ENCODE measurements at places on chromosomes 6 and 20.
A peak's percentile ranks its signal among the peaks of the same experiment; 100 is the strongest.

DNA sequence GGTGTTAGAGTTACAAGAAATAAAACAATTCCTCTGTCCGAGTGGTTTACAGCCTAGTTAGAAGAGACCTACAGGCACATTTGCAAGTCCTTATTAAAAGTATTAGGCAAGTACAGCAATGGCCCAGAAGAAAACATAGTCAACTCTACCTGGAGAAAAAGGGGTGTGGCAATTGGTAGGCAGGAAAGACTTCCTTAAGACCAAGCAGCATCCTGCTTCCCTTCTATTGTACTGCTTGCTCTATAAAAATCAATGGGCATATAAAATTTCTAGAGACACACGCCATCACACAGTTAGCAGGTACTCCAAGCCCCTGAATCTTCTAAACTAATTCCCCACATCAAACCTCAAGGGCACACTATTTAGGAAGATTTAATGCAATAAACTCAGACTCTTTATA is 185.6 kb downstream of the ATXN1 start:
- DNase-seq = no peak

GRCh38 chr6:135600931-135601330 is 103.4 kb upstream of the AHI1 start:
- no peak for DNase-seq

- DNase-seq = no peak
These were observed 87.0 kb downstream of the SGK1 start for GRCh38 chr6:134230940-134231339.

DNA sequence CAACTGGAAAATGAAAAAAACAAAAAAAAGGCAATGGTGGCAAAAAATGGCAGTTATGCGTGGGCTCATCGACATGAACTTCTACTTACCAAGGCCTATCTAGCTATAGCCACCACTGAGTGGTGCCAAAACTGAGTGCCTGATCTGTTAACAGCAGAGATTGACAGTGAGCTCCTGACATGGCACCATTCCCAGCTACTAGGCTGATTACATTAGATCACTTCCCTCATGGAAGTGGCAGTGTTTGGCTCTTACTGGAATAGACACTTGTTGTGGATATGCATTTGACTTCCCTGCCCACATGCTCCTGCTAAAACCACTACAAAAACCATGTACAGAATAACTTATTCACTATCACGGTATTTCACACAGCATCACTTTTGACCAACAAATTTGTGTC is 216.1 kb upstream of the SGK1 start:
- DNase-seq = no peak

- no peak for DNase-seq
These were observed 211.5 kb downstream of the TMEM200A start for GRCh38 chr6:130577178-130577919.

DNA sequence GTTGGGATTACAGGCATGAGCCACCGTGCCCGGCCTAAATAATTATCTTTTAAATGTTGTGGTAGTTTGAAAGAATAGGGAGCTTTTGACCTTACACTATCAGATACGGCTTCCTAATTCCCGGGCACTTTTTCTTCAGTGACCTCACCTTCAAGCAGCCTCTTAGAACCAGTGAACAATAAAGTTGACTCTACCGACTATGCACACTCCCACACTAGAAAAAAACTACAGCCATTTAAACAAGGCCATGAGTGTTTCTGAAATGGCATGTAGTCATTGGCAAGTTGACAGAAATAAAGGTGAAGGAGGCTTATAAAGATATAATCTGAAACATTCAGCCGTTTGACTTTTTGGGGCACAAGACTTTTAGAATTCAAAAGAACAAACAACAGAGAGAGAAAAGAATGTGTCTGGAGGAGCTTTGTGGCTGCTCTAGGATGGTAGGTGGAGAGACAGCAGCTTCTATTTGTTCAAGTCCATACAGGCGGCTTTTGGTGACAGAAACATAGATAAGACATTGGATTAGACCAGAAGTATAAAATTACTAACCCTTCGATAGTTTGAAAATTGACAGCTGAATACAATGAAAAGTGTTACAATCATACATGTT is 75.2 kb downstream of the GJA1 start:
- DNase-seq = no peak

DNA sequence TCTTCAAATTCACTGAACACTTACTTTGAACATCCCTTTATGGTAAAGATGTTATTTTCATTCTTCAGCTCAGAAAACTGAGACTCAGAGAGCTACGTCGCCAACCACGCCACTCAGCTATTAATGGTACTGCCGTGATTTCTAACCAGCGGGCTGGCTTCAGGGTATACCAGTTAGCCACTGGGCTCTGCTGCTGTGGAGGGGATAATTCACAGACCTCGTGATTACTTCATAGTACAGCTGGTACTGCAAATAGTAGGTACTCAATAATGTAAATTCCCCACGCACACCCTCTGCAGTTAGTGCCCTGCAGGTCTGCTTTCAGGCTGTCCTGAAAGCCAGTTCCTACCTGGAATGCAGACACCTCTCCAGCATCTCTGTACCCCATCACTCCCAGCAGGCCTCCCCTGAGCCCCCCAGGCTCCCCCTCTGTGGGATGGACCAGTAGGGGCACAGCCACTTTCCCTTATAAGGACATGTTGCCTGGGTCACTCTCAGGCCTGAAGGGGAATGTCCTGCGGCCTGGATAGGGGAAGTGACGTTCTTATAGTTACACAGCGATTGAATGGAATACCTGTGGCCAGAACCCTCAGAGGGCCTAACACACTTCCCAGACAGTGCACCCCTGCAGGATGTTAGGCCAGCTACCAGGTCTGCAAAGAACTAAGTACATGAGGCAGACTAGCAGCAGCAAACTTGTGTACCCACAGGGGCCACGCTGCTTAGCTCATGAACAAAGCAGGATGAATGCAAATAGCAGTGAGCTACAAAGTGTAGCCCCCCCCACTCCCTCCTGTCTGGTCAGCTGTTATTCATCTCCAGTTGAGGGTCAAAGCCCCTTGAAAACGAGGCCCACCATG is 1.3 kb upstream of the OCSTAMP start:
- DNase-seq = no peak

DNA sequence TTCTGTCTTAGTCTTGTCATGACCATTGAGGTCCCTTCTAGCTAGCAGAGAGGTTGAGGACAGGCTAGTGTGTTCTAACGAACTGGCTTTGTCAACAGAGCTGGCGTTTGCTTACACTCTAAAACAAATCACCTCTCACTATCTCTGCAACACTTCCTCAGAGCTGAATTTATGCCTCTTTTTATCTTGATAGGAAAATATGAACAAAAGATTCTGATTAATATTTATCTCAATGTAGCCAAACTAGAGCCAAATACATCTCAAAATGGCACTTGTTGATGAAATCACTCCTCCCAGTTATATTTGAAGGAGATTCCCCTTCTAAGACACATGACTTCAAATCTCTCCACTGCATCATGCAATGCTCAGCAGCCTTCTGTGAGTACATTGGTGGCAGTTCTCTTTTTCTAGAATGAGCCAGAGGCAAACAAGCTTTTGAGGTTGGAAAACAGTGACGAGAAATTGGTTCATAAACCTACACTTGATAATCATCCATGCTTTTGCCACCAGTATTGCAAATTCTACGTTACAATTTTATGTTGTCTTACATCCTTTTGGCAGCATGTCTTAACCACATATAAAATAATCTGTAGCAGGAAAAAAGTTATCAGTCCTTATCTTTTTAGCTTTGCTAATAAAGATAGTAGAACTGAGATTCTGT is 615.7 kb upstream of the CITED2 start:
- no peak for DNase-seq

DNA sequence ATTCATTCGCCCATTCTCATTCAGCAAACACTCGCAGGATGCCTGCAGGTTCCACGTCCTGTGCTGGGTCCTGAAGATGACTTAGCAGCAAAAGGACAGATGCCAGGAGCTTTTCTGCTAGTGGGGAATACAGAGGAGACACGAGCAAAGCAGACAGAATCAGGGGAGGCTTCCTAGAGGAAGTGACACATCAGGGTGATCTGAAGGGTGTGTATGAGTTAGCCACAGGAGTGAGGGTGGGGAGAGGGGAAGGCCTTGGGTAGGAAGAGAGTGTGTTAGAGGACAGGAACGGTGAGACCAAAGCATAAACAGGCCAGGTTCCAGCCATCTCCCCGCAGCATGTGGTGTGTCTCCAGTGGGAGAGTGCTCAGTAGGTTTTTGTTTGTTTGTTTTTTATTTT is 73.4 kb upstream of the GTSF1L start:
- DNase-seq = no peak

DNA sequence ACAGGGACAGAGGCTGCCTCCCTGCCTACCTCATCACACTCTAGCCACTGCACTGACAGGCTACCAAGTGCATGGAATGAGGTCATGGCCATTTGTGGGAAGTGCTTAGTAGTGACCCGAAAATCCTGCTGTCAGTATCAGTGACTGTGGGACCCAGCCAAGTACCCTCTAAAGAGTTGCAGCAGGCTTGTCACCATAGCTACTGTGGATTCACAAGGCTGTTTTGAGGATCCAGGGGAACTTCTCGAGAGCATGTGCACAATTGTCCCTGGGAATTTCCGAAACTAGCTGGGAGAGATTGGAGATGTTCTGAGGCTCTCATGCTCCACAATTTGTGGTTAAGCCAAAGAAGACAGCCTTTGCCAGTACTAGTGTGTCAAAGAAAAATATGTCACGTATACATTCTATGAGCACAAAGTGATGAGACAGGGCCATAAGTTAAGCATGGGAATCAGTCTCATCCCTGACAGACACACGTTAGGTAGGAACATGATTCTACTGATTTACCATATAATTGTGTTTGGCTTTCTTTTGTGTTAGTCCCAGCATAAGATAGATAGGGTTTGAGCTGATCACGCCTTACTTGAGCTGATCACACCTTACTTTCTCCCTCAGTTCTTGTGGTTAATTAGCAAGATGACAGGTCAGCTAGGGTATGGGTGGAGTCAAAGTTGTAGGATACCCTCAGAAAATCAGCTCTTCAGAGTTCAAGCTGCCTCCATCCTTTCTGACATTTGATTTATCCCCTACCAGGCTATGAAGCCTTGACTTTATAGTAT is 42.6 kb upstream of the TMEM170B start:
- DNase-seq = no peak

DNA sequence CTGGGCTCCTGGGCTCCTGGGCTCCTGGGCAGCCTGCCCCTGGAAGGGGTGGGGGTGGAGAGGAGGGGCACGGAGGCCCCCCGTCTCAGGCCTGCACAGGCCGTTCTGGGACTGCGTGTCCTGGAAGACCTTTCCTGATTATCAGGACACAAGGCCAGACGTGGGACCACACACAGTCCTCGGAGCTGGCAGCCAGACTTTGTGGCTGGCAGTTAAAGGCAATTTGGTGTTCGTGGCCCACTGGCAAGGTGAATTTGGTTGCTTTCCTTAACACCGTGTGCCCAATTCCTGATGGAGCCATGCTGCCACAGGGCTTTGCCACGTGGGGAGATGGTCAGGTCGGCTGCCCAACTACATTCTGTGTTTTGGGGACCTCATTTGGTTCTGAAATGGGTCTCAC is 113.5 kb downstream of the SMOC2 start:
- DNase-seq = no peak

GRCh38 chr20:60749804-60750602 is 502.1 kb upstream of the CDH4 start:
- DNase-seq = no peak

DNA sequence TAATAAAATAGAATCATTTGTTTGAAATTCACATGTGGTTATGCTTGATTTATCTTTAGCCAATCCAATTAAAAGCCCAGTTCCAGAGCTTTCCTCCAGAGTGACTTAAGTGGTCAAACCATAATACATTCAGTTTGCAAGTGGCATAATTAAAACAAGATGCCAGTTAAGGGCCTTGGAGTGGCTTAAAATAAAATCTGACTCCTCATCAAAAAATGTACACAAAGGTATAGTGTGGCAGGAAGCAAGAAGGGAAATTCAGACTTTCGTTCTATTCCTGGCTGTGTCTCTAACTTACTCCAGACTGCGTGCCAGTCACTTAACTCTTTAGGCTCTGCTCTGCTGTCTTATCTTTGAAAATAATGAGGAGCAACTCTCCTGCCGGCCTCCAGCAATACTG is 251.3 kb upstream of the PRND start:
- no peak for DNase-seq

- no peak for DNase-seq
These were observed 19.5 kb upstream of the FAM8A1 start for GRCh38 chr6:17580518-17581048.

GRCh38 chr6:127606131-127606562 is 29.2 kb downstream of the C6orf58 start:
- DNase-seq = no peak

- peak; percentile 35 for DNase-seq
These were observed 9.9 kb upstream of the PSMF1 start for GRCh38 chr20:1108437-1108920.

- no peak for DNase-seq
These were observed 92.3 kb upstream of the BEND6 start for GRCh38 chr6:56862415-56863175.

DNA sequence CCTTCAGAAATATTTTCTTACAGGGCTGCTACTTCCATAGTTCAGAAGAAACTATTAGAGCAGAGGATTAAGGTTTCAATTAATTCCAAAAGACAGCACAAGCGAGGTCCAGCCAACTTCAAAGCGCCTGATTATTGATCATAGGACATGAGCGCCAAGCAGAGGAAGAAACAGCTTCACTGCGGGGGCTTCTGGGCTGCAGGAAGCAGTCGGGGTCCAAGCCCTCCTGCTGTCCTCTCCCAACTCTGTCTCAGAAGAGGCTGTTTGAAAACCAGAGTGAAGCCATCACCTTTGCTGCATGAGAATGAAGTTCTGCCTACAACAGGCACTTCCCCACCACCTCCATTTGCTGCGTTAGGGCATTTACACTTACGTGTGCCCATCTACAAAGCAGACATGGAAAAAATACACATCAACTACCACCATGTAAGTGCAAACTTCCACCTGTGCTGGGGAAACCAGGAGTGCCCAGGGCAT is 23.9 kb downstream of the SUMO4 start:
- DNase-seq = no peak

- no peak for DNase-seq
These were observed 100.0 kb downstream of the SOBP start for GRCh38 chr6:107589934-107590333.

DNA sequence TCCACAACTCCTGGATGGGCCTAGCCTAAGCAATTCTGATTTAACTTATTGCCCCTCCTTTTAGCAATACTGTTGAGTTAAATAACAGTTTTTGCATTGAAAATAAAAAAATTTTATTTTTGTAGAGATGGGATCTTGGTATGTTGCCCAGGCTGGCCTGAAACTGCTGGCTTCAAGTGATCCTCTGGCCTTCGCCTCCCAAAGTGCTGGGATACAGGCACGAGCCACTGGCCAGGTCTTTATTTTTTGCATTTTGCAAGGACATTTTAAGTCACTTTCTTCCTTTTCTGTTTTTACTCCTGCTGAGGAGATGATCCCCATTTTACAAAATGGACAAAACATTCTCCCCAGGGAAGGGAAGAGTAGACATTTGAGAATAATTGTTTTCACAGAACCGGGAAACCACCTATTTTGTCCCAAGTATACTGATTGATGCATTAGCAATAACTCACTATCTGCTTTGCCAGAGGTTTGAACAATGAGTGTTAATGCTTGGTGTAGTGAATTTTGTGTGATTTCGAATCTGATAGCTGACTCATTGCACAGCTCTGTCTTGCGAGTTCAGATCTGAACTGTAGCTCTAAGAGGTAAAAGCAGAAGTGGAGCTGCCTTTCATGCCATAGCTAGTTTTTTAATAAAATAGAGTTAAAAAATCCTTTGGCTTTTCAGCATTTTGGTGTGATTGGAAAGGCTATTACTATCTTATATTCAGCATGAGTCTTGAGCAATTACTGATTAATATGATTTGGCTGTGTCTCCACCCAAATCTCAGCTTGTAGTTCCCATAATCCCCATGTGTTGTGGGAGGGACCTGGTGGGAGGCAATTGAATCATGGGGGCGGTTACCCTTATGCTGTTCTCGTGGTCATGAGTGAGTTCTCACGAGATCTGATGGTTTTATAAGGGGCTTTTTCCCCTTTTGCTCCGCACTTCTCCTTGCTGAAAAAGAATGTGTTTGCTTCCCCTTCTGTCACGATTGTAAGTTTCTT is 20.9 kb downstream of the IGF2R start:
- DNase-seq = no peak
